ELF-1 (cell line): ENCODE measurements at places on chromosomes 6 and 20.
A peak's percentile ranks its signal among the peaks of the same experiment; 100 is the strongest.

GRCh38 chr20:9518576-9519175 lies 4.3 kb downstream of the LAMP5 start:
- DNase-seq, result peak; percentile 51

- DNase-seq, result peak; percentile 85
Observed at GRCh38 chr6:12529364-12530019, 187.1 kb upstream of the PHACTR1 start.

DNA sequence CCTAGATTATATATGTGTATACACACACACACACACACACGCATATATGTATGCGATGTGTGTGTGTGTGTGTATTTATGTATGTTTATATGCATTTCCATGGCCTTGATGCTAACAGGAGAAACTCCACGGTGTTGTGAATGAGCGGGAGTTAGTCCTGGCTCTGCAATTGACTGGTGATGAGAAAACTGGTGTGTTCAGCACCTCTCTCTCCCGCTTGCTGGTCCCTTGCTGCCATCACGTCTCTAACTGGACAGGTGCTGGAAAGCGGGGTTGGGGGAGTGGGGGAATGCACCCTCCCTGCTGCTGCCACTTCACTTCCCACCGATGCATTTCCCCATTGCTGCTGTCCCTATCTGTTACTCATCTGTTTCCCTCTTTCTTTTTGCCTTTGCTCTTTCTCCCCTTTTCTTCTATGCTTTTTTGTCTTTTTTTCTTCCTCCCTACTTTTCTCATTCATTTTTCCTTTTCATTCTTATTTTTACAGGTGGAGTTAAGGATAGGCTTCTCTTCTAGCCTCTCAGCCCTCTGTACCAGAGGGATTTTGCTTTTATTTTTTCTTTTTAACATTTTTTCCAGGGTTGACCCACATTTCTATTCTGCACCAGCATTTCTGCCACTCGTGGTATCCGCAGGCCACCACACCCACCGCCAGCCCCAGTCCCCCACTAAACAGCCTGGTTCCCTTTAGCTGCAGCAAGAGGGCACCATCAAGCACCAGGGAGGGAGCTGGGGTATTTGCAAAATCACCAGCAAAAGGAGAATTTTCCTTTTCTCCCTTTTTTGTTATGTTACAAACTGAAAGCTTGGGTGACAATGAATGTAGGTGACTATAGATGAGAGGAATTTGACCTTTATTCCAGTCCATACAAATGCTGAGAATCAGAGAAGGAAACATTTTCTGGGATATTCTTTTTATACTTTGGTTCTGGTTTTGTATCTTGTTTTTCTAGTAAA lies 115.6 kb downstream of the TCP11 start:
- no peak for DNase-seq

DNA sequence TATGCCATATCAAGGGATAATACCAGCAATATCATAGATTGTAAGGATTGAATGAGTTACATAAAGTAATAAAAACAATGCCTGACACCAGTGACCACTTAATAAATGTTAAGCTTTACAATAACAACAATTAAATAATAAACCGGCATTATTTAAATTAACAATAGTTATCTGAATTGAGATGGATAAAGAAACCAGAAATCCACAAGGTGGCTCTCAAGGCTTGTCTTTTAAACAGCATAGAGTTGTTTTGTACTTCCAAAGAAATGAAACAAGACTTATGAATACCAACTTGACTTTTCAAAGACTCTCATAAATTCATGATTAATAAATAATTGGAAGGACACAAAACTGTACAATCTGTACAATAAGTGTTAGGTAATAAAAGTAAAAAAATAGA lies 203.1 kb downstream of the ASCC3 start:
- no peak for DNase-seq

DNA sequence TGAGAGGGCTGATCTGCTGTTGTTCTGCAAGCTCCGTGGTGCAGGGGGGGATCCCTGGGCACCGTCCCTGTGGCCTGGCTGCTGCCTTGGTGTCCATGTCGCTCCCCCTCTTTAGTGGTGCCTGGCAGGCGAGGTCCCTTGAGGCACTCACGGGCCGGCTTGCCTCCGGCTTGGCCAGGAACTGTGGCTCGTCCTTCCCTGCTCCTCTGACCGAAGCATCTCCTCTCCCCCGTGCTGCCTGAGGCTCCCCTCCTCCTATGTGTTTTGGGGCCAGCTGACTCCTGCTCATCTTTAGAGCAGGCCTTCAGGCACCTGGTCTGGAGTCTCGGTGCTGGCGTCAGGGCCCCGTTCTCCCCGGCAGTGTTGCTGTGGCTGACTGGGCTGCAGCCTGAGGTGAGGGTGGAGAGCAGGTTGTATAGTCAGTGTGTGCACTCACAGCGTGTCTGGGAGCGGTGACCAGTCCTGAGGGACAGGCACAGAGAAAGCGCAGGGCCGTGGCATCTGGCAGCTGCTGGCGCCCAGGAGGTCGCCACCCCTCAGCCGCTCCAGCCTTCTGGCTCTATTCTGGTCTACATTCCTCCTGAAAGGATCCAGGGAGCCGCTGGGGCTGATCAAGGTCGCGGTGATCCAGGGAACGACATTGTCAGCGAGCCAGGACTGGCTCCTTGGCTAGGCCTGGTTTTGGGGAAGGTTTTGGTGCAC lies 43.7 kb downstream of the PYGB start:
- DNase-seq, result no peak

GRCh38 chr20:4559106-4559505 lies 162.6 kb upstream of the PRND start:
- no peak for DNase-seq

- no peak for DNase-seq
Observed at GRCh38 chr20:43529457-43530153, 22.1 kb downstream of the L3MBTL1 start.

DNA sequence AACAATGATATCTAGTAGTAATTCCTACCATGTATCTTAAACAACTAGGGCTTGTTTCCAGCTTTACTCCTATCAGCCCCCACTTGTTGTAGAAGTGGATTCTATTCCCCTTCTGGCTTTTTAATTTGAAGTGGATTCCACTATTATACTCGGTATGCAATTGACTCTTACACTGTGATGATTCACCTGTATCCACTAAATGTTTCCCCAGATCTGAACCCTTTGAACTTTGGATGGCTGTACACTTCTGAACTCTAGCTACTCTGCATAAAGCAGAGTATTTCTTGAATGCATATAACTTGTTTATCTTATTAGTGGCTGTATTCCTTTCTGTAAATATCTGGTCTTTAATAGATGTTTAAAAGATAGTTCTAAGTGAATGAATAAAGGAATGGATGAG lies 538.4 kb upstream of the NRSN1 start:
- no peak for DNase-seq

GRCh38 chr6:90078513-90079289 lies 184.4 kb downstream of the GJA10 start:
- DNase-seq, result peak; percentile 10

DNA sequence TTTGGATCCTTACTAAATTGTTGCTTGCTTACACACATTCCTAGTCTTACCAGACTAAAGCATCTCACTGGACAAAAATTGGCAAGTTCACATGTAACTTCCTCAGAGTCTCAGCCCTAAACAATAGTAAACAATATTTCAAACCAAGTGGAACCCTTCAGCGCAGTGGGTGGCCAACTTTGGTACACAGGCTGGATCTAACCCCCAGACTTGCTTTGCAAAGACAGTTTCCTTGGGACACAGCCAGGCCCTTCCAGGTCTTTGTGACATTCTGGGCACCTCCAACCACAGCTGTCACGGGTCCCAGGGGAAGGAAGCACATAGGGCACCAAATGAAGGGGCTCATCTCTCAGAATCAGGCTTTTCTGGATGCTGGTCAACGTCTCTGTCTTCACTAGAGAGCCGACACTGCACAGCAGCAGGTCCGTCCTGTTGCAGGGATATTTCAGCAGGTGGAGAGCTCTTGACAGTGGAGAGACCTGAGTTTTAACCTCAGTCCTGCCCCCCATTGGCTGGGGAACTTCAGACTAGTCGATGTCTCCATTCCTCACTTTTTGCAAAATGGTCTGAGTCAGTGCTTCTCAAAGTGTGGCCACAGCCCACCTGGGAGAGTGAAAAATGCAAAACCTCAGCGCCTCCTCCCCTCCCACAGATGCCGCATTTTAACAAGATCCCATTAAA lies 91.4 kb downstream of the BFSP1 start:
- DNase-seq, result no peak

DNA sequence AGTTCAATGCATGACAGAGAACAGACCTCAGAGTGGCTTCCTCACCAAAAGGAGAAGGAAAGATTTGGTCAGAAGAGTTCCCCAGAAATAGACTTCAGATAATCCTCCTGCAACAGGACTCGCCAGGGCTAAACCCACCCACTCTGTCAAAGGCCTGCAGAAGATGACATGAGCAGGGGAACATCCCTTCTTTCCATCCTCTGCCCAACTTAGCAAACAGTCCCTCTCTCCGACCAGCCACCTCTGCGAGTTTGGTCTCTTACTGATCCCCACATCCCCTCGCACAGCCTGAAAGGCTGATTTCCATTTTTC lies 7.5 kb downstream of the NFATC2 start:
- DNase-seq, result no peak

- DNase-seq, result no peak
Observed at GRCh38 chr20:22841846-22842245, 193.3 kb upstream of the SSTR4 start.

- DNase-seq, result peak; percentile 97
Observed at GRCh38 chr6:151240036-151240685, 394 bp downstream of the AKAP12 start.

DNA sequence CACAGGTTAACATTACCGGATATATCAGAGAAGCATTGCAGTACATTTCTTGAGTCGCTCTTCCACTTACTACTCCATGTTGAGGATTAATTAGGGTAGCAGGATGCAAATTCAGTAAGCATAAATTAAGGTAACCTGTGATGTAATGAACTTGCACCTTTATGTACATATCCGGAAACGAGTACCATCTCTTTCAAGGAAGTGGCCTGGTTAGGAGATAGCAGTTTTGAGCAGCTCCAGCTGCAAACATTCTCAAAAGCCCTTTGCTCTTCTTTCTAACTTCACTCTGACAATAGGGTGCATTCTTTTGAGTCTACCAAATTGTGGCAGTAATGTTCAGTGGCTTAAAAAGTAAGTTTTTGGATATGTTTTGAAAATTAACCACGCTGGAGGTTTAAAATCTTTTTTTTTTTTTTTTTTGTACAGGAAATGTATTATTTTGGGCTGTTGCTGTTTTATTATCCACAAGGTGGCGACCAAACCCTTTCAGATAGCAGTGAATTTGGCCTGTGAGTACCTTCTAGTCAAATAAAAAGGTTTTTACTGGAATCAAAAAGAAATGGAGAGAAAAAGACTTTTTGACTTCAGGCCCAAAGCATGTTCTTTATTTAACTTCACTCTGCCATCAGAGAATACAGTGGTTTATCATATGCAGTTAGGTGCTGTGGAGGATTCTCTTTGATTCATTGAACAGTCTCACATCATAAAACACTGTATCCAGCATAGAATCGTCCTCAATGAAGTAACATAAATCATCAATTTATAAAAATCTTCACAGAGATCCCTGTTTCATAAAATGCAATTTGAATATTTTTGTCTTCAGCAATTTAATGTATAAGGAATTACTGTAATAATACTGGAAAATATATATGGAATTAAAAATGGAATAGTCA lies 8.9 kb downstream of the FAM217B start:
- DNase-seq, result peak; percentile 27

DNA sequence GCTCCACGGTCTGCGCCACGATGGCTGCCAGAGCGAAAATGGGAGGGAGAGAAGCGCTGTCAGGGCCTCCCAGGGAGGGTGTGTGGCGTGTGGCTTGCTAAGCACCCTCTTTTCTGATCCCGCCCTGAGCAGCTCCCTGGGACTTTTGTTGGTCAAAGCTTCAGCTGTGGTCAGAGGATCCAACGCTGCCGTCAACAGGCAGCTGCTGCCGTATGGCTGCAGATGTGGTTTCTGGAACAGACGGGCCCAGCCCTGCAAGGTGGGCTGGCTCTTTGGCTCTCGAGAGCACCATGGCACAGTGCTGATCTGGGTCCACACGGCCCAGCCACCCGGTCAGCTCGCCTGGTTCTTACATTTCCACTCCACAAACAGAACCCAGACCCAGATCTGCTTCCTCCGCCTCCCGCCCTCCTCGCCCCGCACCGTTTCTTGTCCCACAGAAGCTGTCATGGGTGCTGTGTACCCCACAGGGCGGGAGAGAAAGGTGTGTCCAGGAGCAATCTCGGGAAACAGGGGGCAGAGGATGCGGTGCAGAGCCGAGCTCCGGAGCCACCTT lies 86.0 kb upstream of the BHLHE23 start:
- no peak for DNase-seq

GRCh38 chr6:116411284-116411623 lies 40.5 kb downstream of the DSE start:
- no peak for DNase-seq

DNA sequence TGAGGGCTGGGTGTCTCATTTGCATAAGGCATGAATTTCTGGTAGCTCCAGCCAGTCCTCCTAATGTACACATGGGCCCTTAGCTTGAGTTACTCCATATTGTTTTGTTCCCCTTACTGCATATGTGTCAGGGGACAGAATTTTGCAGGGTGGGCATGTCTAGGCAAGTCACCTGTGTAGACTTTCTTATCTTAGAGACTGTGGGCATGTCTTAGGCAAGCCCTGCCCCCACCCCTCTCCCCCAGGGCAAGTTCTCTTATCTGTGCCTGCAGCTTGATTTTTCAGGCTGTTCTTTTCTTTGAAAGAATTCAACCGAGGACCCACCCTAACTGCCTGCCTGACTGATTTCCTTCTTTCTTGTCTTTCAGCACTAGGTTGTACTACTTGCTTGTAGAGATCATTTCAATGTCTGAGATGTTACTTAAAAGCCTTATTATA lies 32.1 kb downstream of the NHLRC1 start:
- DNase-seq, result peak; percentile 11

DNA sequence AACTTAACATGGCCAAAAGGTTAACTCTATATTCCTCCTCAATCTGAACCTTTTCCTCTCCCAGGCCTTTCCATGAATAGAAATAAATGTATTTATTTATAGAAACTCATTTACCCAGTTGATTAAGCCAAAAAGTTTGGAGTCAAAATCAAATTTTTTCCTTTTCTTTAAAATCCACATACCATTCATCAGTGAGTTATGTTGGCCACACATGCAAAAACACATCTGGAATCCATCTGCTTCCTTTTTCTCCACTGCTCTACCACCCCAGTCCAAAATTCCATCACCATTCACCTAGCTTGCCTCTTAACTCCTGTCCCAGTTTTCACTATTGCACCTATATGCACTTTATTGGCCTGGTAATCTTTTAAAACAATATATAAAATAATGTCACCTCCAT lies 62.4 kb upstream of the TMEM200A start:
- DNase-seq, result no peak

GRCh38 chr6:112241820-112242429 lies 12.4 kb downstream of the LAMA4 start:
- DNase-seq, result no peak

DNA sequence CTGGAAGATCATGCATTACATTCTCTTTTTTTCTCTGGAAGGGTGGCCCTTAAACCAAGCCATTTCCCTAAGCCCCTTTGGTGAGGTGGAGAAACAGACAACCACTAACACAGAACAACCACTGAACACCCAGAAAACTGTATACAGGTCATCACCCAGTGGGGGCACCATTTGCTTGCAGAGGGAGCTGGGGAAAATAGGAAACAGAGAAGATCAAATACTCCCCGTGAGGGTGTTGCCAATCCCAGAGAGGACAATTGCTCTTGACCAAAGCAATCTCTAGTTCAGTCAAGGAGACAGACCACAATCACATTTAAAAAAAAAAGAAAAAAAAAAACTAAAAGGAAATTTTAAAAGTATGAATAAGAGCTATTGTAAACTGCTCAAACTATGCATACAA lies 865 bp upstream of the DAAM2 start:
- DNase-seq, result peak; percentile 31

GRCh38 chr6:84667252-84668213 lies 96.9 kb downstream of the TBX18 start:
- no peak for DNase-seq
